SW 1271 (cell line): ENCODE measurements at places on chromosomes 1 and 21.

DNA sequence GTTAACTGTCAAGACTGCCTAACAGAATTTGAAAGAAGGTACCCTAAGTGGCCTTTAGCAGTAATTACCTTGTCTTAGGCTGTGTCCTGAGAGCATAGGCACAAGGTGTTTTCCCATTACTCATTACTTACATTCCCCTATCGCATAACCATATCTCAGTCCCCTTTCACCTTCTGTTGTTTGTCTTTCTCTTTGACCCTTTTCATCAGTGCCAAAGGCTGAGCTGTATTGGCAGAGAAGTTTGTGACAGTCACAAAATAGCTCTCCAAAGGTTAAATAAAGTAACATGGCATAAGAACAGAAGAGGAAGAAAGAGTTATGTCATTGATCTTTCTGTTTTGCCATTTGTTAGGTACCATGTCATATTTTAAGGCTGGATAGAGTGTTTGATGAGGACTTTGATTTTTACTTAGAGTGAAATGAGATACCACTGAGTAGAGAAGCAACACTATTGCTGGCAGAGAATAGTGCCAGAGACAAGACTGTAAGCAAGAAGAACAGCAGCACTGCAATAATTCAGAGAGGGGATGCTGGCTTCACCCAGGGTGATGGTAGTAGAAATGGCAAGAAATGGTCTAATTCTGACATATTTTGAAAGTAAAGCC lies 497.8 kb downstream of the TTLL7 start:
- DNase-seq, result no peak

DNA sequence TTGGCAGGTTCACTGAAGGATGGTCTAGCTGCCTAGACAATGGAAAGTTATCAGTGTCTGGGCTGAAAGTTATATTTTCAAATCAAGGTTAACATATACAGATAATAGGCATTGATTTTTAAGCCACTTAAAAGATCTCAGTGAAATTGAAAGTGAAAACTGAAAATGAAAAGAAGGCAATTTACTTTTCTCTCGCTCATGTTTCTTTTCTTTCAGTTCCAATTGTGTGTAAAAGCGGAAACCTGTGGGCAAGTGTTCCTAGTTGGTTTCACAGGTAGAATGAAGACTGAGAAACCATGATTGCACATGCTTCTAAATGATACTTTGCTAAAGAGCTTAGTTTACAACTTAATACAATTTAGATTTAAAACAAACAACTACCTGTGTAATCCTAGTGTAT lies 383.7 kb downstream of the ZP4 start:
- DNase-seq, result no peak

DNA sequence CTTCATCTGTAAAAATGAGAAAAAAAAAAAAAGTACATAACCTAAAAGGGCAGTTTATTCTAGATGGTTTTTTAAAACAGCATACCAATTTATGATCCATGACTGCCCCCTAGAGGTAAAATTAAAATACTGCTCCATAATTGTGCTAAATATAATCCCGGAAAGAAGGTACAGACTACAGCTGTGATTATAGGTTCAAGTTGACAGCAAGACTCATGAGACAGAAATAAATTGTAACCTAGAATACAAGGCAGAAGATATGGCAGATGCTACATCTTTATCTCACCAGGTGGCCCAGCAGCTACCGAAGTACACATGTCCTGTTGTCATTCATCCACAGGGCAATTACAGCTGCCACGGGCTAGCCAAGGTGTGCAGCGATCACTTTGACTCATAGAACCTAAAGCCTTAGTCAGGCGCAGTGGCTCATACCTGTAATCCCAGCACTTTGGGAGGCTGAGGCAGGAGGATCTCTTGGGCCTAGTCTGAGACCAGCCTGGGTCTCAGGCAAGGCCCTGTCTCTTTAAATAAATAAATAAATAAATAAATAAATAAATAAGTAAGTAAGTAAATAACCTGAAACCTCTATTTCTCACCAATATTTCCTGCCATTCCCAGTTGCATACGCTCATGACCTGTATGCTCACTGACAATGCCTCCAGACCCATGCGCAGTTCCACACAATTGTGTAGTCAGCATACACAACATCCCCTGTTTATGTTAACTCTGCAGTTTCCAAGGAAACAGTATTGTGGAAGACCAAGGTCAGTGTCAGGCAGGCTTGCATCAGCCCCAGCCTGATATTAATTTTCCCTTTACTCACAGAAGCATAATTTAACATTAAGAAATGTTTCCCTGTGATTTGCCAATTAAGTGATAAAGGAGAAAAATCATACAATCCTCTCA lies 18.3 kb upstream of the PPIE start:
- peak; percentile 66 for DNase-seq

- no peak for DNase-seq
These were observed 185.3 kb downstream of the CDC7 start for GRCh38 chr1:91685994-91686393.

- DNase-seq, result no peak
These were observed 41.2 kb downstream of the KCNAB2 start for GRCh38 chr1:6086762-6087376.

- no peak for DNase-seq
These were observed 116.3 kb downstream of the NAV1 start for GRCh38 chr1:201655243-201655642.

DNA sequence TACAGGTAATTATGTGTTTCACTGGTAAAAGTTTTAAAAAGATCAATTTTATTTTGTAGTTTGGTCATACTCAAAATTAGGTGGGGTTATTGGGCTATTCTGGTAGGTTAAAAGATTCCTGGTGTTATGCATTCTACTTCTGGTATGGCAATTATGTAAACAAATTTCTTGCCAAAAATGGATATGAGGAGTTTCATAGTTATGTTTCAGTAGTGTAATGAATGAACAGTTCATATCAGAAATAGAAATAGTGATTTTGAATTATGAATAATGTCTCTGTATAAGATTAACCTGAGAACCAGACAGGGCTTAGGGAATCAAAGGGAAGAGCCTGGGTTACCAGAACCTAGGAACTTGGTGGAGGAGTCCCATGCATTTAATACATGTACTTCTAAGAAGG lies 15.9 kb downstream of the ATF6 start:
- no peak for DNase-seq

GRCh38 chr21:41367945-41368734 lies 6.3 kb downstream of the MX2 start:
- no peak for DNase-seq

DNA sequence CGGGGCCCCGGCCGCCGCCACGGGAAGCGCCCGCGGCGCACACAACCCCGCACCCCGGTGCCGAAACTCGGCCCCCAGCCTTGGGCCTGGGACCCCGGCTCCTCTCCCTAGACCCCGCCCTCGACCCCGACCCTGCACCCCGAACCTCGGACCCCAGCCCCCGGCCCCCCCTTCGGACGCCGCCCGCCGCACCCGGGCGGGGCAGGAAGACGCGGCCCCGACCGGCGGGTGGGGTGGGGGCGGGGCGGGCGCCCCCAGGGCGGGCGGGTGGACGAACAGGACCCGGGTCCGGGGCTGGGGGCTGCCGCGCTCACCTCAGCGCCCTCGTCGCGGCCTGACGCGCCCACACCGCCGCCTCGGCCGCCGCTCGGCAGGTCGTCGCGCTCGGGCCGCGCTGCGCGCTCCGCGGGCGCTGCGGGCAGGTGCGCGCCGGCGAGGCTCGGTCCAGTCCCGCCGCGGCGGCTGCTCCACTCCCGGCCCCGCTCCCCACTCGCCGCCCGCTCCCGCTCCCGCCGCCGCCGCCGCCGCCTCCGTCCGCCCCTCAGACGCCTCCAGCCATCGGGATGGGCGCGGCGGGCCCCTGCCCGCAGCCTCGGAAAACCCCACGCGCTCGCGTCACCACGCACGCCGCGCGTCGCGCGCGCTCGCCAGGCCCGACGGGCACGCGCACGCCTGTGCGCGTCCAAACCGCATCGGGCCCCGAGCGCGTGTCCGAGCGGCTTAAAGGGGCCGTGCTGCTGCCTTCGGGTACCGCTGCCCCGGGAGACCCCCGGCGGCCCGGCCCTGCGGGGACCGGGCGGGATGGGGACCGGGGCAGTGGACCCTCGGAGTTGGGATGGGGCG lies at the start of gene GNB1:
Gene GNB1, minus strand, starts transcription at position 582 of the 843 bp plus-strand sequence. CDS start 65,634 bp downstream, outside the sequence.
- DNase-seq, result peak; percentile 29

GRCh38 chr1:12598974-12599373 lies 19.0 kb downstream of the DHRS3 start:
- DNase-seq, result no peak

DNA sequence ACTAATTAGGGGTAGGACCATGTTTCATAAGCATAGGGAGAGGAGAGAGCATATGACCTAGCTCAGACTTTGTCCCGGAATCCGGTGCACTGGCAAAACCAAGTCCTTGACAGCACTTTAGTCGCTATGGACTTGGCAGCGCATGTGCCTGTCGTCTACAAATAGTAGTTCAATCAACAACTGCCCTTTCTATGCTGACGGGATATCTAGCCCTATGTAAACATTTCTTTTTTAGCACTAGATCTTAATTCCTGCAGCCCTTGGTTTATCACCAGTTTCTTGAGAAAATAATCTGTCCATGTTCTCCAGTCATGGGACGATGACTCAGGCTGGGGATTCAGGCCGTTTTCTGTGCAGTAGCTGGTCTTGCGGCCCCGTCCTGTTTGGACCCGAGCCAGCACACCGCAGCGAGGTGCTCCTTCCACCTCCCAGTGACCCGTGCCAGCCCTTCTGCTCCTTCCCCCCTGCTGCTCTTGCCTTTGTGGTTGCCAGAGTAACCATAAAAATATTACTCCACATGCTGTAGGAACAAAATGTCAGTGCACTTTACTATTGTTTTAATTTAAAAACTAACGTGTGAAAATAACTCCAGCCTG lies 8.6 kb upstream of the MT1HL1 start:
- DNase-seq, result no peak

DNA sequence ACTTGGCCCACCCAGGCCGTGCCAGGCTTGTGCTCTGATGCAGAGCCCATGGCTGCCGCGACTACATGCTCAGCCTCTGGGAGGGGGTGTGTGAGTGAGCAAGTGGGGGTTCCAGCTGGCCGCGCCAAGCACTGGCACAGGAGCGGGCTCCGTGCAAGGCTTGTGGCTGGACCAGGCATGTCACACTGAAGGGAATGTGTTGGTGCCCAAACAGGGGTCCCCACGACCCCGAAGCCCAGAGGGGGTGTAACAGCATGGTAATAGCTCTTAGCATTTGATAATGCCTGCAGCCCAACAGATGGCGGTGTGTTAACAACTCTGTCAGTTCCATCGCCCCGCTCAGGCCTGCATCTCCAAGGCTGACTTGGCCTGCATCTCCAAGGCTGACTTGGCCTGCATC lies 38.3 kb upstream of the CD46 start:
- no peak for DNase-seq

DNA sequence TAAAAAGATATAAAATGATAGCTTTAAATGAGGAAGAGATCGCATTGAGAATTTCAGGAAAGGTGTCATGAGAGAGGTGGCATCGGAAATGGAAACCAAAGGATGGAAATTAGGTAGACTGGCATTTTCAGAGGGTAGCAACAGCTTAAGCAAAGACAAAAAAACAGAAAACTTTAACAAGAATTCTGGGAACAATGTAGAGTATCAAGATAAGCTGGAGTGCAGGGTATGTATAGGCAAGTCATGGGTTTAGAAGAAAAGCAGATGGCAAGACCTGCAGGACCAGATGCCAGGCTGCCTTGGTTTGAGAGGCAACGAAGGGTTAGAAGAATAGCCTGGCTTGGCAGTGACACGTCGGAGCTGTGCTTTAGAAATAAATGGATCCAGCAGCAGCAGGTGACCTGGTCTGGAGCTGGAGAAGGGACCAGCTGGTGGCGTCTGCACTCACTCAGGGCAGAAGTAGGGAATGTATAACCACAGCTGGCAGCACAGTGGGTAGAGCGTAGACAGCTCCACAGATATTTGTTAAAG lies 149.4 kb upstream of the TIAM1 start:
- DNase-seq, result no peak

DNA sequence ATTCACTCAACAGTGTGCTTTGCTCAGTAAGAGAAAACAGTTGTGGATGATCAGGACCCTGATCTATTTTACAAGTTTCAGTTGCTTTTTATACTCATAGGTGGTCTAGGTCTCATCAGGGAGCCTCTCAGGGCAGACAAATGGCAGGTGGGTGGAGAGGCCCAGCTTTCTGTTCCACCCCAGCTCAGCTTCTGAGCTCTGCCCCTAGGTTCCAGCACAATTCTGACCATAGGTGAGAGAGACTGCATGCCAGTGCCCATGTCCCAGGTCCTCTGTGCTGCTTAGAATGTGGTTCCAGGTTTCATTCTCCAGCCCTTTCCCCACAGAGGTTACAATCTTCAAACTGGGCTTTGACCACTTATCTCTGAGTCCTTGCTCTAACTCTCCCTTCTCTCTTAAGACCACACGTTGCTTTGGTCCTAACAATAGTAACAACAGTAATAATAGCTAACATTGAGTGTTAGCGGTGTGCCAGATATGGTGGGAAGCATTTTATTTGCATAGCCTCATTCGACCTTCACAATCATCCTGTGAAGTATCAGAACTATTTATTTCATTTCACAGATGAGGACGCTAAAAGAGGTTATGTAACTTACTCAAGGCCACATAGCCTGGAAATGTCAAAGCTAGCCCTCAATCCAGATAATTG lies 19.6 kb upstream of the DUSP10 start:
- no peak for DNase-seq

GRCh38 chr1:31381394-31382294 lies 8.8 kb upstream of the FABP3 start:
- no peak for DNase-seq

- peak; percentile 57 for DNase-seq
These were observed 154.5 kb upstream of the ADGRL4 start for GRCh38 chr1:79161077-79161476.

DNA sequence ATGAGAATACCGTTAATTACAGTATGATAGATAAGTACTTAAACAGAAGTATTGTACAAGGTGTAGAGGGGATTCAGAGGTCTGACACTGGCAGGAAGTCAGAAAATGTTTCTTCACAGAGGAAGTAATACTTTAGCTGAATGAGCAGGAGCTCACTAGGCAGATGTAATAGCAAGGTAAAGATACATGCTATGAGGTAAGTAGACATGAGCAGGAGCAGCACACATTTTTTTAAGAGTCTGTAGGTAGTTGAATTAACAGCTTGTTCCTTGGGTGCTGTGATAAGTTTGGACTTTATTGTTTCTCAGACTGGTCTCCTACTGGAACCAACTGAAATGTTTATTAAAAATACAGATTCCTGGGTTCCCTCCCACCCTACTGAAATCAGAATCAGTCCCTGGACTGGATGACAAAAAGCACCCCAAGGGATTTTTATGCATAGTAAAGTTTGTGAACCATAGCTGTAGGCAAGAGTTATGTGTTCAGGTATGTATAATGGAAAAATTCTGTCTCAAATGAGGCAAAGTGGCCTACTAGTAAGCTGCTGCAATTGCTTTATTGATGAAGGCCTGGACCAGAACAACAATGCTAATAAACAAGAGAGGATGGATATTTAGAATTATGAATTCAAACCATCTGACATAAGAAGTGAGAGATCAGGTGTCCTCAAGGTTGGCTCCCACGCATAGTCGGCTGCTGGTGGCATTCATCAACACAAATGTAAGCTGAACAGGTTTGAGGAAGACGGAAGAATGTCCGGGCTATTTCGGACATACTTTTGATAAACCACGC lies 902 bp downstream of the AP4B1 start:
- DNase-seq, result no peak

- DNase-seq, result no peak
These were observed 1.7 kb upstream of the RIPK4 start for GRCh38 chr21:41768437-41769042.
